ENCODE measurements at places on chromosomes 4 and X.

- peaks cover 5% of the 10 kb centered on the region for H3K27me3 ChIP-seq
- H3K4me3 ChIP-seq, result no peak overlapping the region
- H3K27ac ChIP-seq, result no peak overlapping the region
- no peaks in the 10 kb centered on the region for H3K36me3 ChIP-seq
- H3K4me1 ChIP-seq, result no peaks in the 10 kb centered on the region
Observed at GRCh38 chrX:136646602-136647239, 1.2 kb upstream of the CD40LG start.

GRCh38 chr4:129337228-129337620 is 241.3 kb downstream of the C4orf33 start:
- DNase-seq, result no peak
- no peak overlapping the region for H3K27ac ChIP-seq
- H3K36me3 ChIP-seq, result no peaks in the 10 kb centered on the region
- peaks cover 15% of the 10 kb centered on the region for H3K4me1 ChIP-seq
- H3K27me3 ChIP-seq, result peaks cover 5% of the 10 kb centered on the region

DNA sequence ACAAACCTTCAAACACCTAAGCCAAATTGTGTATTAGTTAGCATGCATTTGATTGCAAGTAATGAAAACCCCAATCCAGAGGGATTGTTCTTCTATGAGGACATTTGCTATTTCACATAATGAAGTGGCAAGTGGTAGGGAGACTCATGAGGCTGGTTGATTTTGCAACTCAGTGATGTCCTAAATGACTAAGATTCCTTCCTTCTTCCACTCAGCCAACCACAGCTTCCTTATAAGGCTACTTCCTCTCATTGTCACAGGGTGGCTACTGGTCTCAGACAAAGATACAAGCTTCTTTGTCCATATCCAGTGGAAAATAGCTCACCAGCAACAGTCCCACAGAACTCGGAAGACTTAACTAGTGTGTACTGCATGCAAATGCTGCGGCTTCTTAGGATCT is 5.3 kb upstream of the OTC start:
- no peaks in the 10 kb centered on the region for H3K4me1 ChIP-seq
- H3K27ac ChIP-seq, result no peak overlapping the region
- no peak for DNase-seq
- peaks cover 2% of the 10 kb centered on the region for H3K27me3 ChIP-seq
- H3K36me3 ChIP-seq, result no peaks in the 10 kb centered on the region
- H3K4me3 ChIP-seq, result no peak overlapping the region

- no peak overlapping the region for H3K4me3 ChIP-seq
- no peaks in the 10 kb centered on the region for H3K4me1 ChIP-seq
- no peak overlapping the region for H3K27ac ChIP-seq
- DNase-seq, result no peak
Observed at GRCh38 chrX:51144828-51145442, 187.7 kb upstream of the NUDT10 start.

GRCh38 chr4:156237231-156237630 is 283.6 kb upstream of the CTSO start:
- H3K27ac ChIP-seq, result no peak overlapping the region
- no peak overlapping the region for H3K4me3 ChIP-seq
- no peaks in the 10 kb centered on the region for H3K27me3 ChIP-seq
- H3K36me3 ChIP-seq, result peaks cover 2% of the 10 kb centered on the region
- peaks cover 5% of the 10 kb centered on the region for H3K4me1 ChIP-seq

GRCh38 chrX:66408507-66408906 is 230.4 kb downstream of the EDA2R start:
- H3K27ac ChIP-seq, result no peak overlapping the region
- H3K4me3 ChIP-seq, result no peak overlapping the region
- no peaks in the 10 kb centered on the region for H3K4me1 ChIP-seq

DNA sequence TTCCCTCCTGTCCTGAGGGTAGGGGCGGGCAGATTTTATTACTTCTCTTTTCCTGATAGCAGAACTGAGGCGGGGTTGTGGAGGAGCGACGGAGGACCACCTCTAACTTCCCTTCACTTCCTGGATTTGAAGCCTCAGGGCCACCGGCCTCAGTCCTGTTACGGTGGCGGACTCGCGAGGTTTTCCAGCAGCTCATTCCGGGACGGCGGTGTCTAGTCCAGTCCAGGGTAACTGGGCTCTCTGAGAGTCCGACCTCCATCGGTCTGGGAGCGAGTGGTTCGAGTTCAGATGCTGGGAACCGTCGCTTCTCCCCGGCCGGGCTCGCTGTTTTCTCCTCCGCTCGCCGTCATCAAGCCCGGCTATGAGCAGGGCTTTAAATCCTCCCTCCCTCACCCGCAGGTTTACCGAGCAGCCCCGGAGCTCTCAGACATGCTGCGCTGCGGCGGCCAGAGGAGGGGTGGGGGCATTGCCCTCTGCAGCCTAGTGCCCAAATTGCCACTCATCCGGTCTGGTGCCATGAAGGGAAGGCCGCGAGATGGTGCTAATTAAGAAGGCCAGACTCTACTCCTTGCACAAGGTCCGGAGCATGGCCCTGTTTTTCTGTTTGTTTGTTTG is 23.3 kb downstream of the HAND2 start:
- peak overlapping the region; percentile 56 for H3K4me3 ChIP-seq
- DNase-seq, result peak; percentile 38
- peaks cover 33% of the 10 kb centered on the region for H3K27me3 ChIP-seq
- peak overlapping the region; percentile 64 for H3K27ac ChIP-seq
- peaks cover 53% of the 10 kb centered on the region for H3K4me1 ChIP-seq
- peaks cover 10% of the 10 kb centered on the region for H3K36me3 ChIP-seq

DNA sequence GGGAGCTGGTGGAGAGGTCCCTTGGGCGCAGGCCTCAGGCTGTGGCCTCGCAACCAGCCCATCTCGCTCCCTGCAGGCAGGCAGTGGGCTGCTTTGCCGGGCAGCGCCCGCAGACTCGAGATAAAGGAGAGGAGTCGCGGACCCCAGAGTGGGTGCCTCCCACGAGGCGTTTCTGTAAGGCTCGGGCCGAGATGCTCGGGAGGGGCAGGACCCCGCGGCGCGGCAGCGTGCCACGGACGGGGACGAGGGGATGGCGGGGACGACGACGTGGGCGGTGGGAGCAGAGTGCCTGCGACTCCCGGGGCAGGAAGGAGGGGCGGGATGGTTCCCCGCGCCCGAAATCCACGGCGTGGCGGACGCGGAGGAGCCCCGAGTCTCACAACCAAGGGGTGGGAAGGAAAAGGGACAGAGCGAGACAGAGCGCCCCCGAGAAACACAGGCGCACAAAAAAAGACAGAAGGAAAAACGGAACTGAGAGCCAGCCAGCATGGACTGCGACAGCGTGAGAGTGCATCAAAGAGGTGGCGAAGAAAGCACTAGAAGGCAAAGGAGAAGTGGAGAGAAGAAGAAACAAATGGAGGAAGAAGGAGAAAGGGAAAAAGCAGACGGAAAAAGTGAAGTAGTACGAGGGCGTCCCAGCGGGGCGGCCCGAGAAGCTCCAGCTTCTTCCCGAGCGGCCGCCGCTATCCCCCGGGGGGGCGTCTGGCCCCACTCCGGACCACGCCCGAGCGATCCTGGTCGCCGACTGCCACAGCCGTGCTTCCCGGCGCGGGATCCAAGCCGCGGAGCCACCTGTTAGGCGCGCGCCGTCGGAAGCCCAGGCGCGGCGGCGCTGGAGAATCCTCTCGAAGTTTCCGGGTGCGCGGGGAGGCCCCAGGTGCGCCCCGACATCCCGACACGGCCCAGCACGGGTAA is 1.5 kb downstream of the BEND4 start:
- no peak overlapping the region for H3K27ac ChIP-seq
- no peak for DNase-seq
- H3K4me1 ChIP-seq, result peaks cover 6% of the 10 kb centered on the region
- H3K4me3 ChIP-seq, result peak overlapping the region; percentile 67

DNA sequence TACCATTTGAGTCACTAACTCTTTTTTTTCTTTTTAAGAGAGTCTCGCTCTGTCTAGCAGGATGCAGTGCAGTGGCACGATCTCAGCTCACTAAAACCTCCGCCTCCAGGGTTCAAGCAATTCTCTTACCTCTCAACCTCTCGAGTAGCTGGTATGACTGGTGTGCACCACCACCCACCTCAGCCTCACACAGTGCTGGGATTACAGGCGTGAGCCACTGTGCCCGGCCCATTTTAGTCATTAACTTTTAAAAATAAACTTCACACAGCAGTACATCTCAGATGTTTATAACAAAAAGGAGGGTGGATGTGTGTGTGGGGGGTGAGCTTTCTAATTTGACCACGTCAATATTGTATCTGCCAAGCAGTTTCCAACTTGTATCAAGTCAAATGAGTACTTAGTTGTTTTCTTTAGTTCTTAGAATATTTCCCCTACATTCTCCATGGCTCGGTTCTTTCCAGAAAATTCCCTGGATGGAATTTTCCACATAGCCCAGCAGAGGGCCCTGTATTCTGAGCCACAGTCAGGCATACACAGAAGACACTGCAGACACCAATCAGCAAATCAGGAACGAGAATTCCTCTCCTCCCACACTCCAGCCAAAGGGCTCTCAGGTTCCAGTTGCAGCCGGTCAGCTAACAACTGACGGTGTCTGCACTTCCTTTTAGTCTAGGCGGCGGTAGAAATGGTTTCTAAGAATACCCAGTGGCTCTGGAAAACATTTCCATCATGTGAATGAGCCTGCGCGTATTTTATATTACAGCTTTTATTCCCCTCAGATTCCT is 20.1 kb upstream of the ARAF start:
- H3K27ac ChIP-seq, result peak overlapping the region; percentile 88
- H3K27me3 ChIP-seq, result no peaks in the 10 kb centered on the region
- H3K4me1 ChIP-seq, result peaks cover 7% of the 10 kb centered on the region
- DNase-seq, result peak; percentile 54

DNA sequence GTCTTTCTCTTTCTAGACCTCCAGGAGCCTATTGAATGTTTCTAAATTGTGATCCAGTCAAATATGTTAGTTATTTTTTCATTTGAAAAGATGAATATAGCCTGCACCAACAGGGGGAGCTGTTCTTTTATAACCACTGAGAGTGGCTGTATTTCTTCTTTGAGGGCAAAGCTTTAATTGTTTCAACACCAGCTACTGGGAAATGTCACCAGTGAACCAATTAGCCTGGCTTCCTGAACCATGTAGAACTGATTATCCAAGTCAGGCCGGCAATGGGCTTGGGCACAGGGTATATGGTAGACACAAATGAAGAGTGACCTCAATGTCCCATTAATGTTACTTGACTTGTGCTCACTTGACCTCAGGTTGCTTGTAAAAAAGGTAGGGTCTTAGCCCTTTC is 4.8 kb upstream of the DAPP1 start:
- no peak overlapping the region for H3K4me3 ChIP-seq
- H3K27ac ChIP-seq, result no peak overlapping the region
- peaks cover 3% of the 10 kb centered on the region for H3K27me3 ChIP-seq
- peaks cover 3% of the 10 kb centered on the region for H3K4me1 ChIP-seq
- no peaks in the 10 kb centered on the region for H3K36me3 ChIP-seq

- H3K27me3 ChIP-seq, result no peaks in the 10 kb centered on the region
- no peak overlapping the region for H3K4me3 ChIP-seq
- H3K27ac ChIP-seq, result no peak overlapping the region
- no peak for DNase-seq
Observed at GRCh38 chr4:113406723-113407016, 354.9 kb downstream of the CAMK2D start.

GRCh38 chr4:186202490-186203140 is 11.2 kb downstream of the CYP4V2 start:
- no peak overlapping the region for H3K27ac ChIP-seq
- no peak for DNase-seq
- H3K4me1 ChIP-seq, result peaks cover 12% of the 10 kb centered on the region
- no peaks in the 10 kb centered on the region for H3K36me3 ChIP-seq
- no peaks in the 10 kb centered on the region for H3K27me3 ChIP-seq

DNA sequence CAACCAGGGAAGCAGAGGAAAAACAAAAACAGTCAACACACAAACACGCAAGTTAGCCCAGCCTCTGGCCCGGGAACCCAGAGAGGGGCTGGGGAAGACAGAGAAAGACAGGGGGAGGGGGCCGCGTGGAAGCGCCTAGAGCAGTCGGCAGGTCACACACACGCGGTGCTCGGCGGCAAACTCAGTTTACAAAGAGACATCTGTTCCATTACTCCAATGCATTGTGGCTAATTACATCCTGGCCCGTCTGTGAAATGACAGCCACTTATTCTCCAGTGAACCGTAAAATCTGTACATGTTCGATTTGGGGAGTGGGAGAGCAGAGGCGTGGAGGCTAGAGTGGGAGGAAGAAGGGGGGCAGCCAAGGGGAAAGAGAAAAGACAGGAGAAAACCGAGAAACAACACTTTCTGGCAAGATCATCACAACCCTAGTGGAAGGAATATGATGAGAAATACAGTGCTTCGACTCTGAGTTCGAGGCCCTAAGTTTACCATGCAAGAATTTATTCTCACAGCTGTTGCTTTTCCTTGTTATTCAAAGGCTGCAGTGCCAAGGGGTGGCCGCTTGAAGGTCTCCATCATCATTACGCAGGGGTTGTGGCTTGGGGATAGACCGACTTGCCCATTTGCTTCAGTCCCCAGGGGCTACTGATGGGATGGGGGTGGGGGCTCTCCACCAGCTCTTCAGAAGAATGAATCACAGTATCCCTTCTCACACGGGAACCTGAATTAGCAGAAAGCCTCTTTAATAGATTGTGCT is 167.7 kb downstream of the MGST2 start:
- no peaks in the 10 kb centered on the region for H3K27me3 ChIP-seq
- no peak overlapping the region for H3K4me3 ChIP-seq
- H3K4me1 ChIP-seq, result peaks cover 13% of the 10 kb centered on the region
- no peak for DNase-seq
- H3K27ac ChIP-seq, result peak overlapping the region; percentile 54

DNA sequence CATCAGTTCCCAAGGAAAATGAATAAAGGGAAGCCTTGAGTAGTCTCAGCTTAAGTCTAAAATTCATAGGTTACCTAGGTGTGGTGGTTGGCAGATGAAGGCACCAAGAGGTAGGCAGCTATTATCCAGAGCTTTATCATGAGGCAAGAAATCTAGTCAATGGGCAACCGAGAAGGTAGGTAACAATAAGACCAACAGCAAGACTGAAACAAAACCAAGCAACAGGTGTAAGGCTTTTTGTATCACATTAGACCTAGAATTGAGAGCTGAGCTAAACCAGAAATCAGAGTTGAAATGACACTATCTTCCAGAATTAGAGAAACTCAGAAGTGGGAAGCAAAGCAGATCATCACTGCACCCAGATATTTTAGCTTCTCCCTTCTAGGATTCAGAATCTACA is 117.1 kb downstream of the CAMK2D start:
- no peaks in the 10 kb centered on the region for H3K27me3 ChIP-seq
- H3K27ac ChIP-seq, result no peak overlapping the region
- no peaks in the 10 kb centered on the region for H3K36me3 ChIP-seq
- DNase-seq, result no peak
- H3K4me3 ChIP-seq, result no peak overlapping the region

DNA sequence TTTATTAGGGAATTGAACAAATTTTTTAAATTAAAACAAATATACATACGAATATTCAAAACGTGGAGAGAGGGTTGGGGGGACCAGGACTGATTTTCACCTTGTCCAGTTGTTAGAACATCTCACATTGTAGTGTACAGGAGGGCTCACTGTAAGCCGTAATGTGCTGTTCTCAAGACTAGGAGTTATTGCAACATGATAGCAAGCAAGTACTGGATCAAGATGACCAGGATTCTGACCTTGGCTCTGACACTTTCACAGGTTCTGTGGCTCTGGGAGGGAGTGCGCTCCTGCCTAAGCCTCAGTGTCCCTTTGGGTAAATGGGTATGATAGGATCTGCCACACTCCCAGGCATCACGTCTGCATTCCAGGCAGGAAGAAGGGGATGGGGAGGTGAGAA is 59.0 kb downstream of the SORCS2 start:
- no peak for DNase-seq
- no peak overlapping the region for H3K27ac ChIP-seq

- no peak for DNase-seq
- H3K4me1 ChIP-seq, result no peaks in the 10 kb centered on the region
- no peaks in the 10 kb centered on the region for H3K36me3 ChIP-seq
- no peak overlapping the region for H3K4me3 ChIP-seq
Observed at GRCh38 chr4:53617101-53617680, 25.9 kb upstream of the LNX1 start.
